IMR-90 (cell line): ENCODE measurements at places on chromosomes 12 and 14. TPM values are rescaled to one million over a fixed set of nuclear protein-coding genes. Genes with fewer than 3 reads are reported as not detected.

The TAS2R46 gene
- 3.3 and 4.7 TPM in 2 replicates for total RNA-seq

The KRT71 gene
- total RNA-seq: not detected in 2 replicates

DNA sequence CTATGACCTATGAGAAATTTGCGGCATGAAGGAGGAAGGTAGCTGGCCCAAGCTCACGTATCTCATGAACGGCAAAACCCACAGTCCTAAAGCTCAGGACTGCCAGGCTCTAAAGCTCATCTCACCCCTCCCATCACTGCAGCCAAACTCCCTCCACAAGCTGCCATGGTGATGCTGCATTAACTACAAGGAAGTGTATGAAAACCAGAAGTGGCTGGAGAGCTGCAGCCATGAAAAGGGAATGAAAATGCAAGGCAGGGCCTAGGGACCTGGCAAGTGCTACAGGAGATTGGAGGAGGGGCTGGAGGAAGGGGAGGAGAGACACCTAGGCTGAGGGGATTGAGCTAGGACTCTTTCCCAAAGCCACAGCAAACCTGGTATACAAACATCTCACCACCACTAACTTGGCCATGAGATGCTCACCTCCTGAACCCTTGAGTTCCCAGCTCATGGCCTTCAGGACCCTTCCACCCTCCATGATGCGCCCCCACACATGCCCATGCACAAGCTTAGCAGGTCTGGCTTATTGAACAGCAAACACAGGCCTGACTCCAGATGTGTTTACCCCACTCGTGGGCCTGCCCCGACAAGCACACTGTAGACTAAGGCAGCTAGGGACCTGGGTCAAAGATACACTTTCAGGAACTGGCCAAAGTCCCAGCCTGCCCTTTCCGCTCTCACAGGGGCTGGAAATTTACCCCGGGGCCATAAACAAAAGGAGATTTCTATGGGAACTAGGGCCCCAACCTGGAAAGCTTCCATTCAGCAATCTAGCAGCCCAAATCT, 42.0 kb downstream of the LTBP2 start:
- DNase-seq: peak; percentile 21

DNA sequence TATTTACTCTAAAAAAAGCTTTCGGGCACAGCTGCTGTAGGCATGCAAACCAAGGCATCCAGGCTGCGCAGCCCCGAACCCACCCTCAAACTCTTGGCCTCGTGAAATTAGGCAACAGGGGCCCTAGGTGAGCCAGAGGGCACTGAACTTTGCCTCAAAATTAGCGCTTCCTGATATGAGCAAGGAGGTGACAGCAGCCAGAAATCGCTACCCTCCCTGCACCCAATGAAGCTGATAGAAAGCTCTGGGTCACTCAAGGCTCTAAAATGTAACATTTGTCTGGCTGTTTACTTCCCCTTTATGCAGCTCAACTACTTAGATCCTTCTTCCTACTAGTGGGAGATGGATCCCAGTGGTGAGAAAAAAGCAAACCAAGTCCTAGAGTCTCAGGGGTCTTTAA, 61.8 kb downstream of the PITPNM2 start:
- no peak for DNase-seq

DNA sequence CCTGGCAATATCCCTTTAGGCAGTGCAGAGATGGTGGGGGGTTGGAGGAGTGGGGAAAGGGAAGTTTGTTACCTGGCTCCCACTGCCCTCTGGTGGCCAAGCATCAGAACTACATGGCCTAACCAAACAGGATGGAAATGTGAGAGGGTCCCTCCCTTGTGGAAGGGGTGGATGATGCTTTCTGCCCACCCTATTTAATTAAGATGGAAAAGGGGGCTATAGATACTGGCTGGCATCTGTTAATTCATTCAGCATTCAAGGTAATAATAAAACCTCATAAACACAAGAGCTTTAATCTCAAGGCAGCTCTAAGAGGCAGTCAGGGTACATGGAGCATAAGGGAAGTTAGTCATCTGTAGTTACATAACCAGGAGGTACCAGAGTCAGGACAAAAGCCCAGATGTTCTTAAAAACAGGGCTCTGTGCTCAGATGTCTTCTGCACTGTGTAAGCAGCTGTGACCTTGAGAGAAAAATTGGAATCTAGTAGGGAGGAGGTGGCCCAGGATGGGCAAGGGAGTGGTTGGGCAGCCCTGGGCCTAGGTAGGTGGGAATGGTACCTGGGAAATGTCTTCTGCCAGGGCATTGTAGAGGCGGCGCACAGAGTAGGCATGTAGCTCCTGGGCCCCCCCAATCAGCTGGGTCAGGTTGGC, 4.6 kb downstream of the AP1G2 start:
- peak; percentile 40 for DNase-seq

DNA sequence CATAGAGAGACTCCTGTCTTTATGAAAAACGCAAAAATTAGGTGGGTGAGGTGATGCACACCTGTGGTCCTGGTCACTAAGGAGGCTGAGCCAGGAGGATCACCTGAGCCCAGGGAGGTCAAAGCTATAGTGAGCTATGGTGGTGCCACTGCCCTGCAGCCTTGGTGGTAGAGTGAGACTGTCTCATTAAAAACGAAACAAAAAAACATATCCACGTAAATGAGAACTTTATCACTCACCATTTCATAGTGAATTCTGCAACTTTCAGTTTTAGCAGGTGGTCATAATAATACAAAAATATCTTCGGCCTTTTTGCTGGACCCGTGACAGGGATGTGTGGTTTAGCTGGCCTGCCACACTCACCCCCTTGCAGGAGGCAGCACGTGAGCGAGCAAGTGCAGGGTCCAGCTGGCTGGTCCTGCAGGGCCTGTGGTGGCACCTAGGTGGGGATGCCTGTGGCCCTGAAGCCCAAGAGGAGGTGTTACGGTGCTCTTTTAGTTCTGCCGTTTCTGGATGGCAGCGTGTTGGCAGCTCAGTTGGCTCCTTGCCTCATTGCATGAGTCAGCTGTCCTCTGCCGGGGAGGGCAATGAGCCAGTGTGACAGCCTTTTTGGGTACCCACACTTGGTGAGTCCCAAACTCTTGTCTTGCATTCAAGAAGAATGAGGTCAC, 1330.7 kb upstream of the TMEM132C start:
- no peak for DNase-seq

DNA sequence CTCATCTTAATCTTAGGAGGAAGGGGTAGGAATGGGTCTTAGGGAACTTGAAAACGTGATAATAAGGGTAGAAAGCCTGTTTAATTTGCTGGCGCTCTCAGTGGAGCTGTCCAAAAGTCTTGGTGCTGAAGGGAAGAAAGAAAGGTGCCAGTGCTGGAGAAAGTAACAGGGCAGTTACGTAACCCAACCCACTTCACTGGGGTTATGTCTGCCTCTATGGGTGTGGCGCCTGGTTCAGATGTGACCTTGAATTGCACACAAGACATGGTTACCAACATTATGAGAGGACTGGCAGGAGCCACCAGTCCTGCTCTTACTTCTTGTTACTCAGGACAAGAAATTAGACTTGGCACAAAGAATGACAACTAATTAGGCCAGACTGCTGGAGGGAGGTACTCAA, 18.6 kb upstream of the GPATCH2L start:
- peak; percentile 24 for DNase-seq

The ANKS1B gene
- total RNA-seq: 0.18 and 0.56 TPM in 2 replicates
